8988T (cell line): ENCODE measurements at places on chromosomes 2 and 18.

DNA sequence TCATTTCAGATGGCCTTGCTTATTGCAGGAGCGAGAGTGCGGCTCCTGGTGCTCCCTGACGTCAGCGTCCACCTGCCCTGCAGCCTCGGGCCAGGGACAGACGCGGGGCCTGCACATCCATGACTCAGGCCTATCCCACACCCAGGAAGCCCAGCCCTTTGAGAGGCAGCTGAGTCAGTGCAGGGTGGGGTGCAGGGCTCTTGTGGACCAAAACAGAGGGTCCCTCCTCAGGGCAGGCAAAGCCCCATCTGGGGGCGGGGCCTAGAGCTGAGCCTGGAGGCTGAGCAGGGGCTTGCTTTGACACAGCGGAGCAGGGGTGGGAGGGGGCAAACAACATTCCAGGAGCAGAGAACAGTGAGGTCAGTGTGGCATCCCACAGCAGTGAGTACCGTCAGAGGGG, 7.7 kb upstream of the ARHGEF4 start:
- no peak for DNase-seq

GRCh38 chr2:209593930-209594329, 170.1 kb downstream of the MAP2 start:
- DNase-seq, result no peak

DNA sequence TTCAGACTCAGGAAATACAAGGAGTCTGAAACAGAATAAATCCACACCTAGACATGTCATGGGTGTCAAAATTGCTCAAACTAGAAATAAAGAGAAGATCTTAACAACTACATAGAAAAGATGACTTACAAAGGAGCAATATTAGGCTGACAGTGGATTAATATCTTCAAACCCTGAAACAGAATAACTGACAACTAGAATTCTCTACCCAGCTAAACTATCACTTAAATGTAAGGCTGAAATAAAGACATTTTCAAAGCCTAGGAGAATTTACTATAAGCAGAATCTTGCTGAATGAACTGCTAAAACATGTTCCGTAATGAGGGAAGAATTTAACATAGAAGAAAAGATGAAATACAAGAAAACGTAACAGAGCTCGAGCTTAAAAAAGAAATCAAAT, 168.1 kb downstream of the EHBP1 start:
- DNase-seq, result no peak

DNA sequence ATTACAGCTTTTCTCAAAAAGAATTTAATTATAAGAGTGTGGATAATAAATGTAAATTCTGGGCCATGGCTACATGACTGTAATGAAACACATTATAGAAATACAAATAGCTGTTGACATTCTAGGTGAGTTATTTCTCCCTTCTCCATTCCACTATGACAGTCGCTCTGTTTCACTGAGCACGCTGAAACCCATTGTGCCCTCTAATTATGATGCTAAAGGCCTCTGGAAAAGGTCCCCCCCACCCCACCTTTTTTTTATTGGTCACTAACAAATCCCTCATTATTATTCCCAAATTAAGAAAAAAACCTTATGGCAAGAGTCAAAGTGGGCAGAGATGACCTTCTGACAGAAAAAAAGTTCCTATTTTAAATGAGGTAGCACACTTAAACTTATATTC, 285.0 kb upstream of the SIX3 start:
- no peak for DNase-seq

- DNase-seq, result no peak
Observed at GRCh38 chr2:143083636-143084035, 45.6 kb upstream of the ARHGAP15 start.

DNA sequence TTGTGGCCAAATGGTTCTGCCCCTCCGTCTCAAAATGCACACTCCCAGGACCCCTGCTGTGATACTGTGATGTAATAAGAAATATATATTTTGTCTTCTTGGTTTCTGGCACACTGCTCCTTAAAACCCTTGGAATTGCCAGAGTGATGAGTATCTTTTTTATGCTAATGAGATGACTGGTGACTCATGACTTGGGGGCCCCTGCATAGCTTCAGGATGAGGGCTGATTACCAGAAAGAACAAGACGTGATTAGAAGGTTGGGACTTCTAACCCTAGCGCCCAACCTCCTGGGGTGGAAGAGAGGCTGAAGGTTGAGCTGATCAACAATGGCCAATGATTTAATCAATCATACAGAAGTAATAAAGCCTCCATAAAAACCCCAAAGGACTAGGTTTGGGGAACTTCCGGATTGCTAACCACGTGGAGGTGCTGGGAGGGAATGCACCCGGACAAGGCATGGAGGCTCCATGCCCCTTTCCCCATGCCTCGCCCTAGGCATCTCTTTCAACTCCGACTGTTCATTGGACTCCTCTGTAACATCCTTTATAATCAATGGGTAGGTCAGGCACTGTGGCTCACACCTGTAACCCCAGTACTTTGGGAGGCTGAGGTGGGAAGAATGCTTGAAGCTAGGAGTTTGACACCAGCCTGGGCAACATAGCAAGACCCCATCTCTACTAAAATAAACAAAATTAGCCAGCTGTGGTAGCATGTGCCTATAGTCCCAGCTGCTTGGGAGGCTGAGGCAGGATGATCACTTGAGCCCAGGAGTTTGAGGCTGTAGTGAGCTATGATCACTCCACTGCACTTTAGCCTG, 89.1 kb downstream of the HS1BP3 start:
- no peak for DNase-seq

GRCh38 chr2:223536546-223536945, 65.6 kb downstream of the SCG2 start:
- no peak for DNase-seq

DNA sequence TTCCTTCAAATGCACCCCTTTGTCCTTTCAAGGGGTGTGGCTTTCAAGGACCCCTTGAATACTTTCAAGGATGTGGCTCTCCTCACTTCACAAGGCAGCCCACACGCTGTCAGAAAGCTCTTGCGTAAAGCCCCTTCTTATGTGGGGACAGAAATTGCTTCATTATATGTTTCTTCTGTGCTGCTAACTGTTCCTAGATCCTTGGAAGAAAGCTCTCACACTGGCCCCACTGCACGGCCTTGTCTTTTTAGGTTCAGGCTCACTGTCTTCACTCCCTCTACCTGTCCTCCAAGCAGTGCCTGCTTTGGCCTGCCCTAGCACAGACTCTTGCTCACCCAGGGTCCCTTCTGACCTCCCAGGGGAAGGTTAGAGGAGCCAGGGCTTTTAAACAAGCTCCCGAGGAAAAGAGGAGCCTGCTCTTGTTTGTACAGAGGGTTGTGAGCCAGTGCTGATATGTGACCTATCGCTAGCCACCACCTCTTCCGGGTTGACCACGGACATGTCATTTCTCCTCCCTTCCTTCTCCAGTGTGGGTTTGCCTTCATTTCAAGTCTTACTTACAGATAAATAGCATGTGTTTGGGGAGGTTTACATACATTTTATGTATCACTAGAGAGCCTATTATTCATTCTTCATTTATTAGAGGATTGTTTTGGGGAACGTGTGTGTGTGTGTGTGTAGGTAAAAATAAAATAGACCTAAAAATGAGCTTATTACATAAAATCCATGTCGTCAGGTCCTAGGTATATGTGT, 94.7 kb downstream of the RTN4 start:
- no peak for DNase-seq

DNA sequence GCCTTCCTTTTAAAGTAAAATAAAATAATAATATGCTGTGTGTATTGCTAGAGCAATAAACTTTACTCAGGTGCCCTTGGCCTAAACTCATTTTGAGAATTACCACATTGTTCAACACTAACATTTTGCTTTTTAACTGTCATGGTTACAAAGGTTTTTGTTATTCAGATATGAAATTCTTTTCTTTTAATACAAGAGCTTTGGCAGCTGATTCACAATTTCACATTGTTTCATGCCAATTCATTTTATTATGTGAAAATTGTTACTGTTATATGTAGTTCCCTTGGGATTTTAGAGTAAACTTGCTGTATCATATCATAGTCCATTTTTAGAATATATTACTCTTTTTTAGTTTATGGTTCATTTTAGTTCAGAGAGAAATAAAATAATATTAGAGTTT, 65.8 kb upstream of the ZNF804A start:
- DNase-seq, result no peak

GRCh38 chr2:35973132-35973736, 382.3 kb upstream of the CRIM1 start:
- DNase-seq, result no peak
